ENCODE measurements at places on chromosomes 4 and X. TPM values are rescaled to one million over a fixed set of nuclear protein-coding genes. Genes with fewer than 3 reads are reported as not detected.

Gene TCEANC
- 9.3 TPM for total RNA-seq

Gene RP2
- total RNA-seq, result 12.3 TPM

Gene BST1
- total RNA-seq, result 2.7 TPM

Gene ASB5
- 0.25 TPM for total RNA-seq

Gene ATP1B4
- not detected for total RNA-seq

Gene CSN1S1
- not detected for total RNA-seq

Gene DGKK
- total RNA-seq, result 0.49 TPM

Gene ZNF275
- total RNA-seq, result 9.1 TPM

Gene MMRN1
- total RNA-seq, result 2.7 TPM

Gene F8A2
- total RNA-seq, result not detected

Gene HPSE
- total RNA-seq, result 0.49 TPM

Gene FREM3
- under 0.01 TPM for total RNA-seq

Gene TRO
- total RNA-seq, result 61.0 TPM

Gene UVSSA
- 7.9 TPM for total RNA-seq

Gene DUSP9
- total RNA-seq, result 1.7 TPM

Gene UCP1
- total RNA-seq, result 0.25 TPM

Data from temporal lobe (tissue), 4 donors.